Activated CD4-positive, alpha-beta T cell treated with anti-CD3 and anti-CD28 coated beads, Interleukin-2, amount 10 ng/mL, durations not matched to agents 7 days and 5 days (primary cell): ENCODE measurements at places on chromosomes 12 and 14. TPM values are rescaled to one million over a fixed set of nuclear protein-coding genes. Genes with fewer than 3 reads are reported as not detected.

The TAS2R13 gene
- total RNA-seq = 1.1 TPM

DNA sequence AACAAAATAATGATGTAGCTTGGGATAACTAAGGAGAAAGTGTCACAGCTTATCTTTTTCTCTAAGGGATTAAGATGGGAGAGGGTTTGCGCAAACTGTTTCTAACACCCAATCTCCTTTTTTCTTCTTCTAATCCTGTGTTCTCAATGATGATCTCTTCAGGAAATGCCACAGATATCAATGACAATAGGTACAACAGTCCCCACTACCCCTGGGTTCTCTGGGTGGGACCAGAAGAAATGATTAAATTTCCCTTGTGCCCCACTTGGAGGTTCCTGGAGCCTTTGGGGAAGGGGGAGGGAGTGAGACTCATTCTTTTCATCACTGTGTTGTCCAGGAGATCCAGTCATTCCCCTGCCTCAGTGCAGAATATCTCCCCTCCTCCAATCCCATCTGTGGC is 8.6 kb upstream of the PIP4K2C start:
- DNase-seq = no peak
- H3K36me3 ChIP-seq = no peaks in the 10 kb centered on the region

The GPD1 gene
- total RNA-seq = 0.25 TPM

DNA sequence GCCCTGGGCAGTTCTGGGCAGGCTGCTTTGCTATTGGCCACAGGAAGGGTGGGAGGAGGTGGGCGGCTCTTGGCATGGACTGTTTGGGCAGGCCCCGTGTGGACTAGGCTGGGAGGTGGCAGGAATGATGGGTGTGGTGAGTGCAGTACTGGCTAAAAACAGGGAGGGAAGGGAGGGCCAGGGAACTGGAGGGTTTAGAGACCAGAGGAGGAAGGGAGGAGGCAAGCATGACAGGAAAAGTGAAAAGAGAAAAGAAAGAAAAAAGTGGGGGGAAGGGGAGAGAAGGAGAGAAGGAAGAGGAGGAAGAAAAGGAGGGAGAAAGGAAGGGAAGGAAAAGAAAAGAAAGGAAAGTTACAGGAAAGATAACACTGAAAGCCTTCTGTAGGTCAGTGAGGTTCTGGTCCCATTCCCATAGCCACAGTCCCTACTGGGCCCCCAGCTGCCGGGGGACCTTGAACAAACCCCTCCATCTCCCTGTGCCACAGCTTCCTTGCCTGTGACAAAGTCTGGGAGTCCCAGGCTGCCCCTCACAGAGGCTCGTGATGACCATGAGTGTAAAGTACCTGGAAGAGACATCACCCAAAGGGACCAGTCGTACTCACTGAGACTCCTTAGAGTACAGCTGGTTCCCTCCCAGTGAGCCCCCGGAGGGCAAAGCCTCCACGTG is 1.1 kb upstream of the C14orf132 start:
- H3K36me3 ChIP-seq = no peaks in the 10 kb centered on the region
- H3K4me1 ChIP-seq = peaks cover 17% of the 10 kb centered on the region
- peaks cover 42% of the 10 kb centered on the region for H3K27me3 ChIP-seq
- DNase-seq = no peak

GRCh38 chr14:58639842-58640484 is 2.2 kb downstream of the DACT1 start:
- H3K36me3 ChIP-seq = peaks cover 2% of the 10 kb centered on the region
- DNase-seq = no peak
- no peak overlapping the region for H3K27ac ChIP-seq
- peaks cover 37% of the 10 kb centered on the region for H3K27me3 ChIP-seq

DNA sequence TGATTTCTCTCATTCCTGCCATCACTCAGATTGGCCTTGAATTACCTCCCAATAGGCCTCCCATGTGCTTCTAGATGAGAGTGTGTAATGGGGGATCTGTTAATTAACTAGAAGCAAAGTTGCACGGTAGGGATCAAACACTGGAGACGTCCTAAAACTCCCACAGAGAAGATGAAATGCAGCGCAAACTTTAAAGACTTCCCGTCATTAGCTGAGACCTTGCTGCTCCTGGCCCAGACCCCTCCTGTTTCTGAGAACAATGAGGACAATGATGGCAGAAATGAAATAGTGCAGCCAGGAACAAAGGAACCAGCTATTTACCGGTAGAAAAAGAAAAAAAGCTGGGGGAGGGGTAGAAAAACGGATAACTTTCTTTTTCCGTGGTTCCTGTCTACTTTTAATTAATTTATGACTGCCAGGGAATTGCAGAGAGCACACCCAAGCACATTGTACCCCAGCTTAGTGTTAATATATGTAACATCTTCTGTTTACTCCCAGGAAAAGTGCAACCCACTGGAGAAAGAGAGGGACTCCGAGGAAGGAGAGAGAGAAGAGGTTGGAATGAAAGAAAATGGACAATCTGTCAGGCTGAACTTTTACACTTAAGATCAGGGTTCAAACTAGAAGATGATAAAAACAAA is 280.7 kb upstream of the SOX5 start:
- H3K27me3 ChIP-seq = no peaks in the 10 kb centered on the region
- H3K27ac ChIP-seq = no peak overlapping the region
- no peaks in the 10 kb centered on the region for H3K36me3 ChIP-seq
- no peaks in the 10 kb centered on the region for H3K4me1 ChIP-seq
- no peak for DNase-seq

The ANG gene
- total RNA-seq = 0.89 TPM

- no peak overlapping the region for H3K4me3 ChIP-seq
- no peaks in the 10 kb centered on the region for H3K4me1 ChIP-seq
- H3K36me3 ChIP-seq = no peaks in the 10 kb centered on the region
- H3K27ac ChIP-seq = no peak overlapping the region
- DNase-seq = no peak
- peaks cover 16% of the 10 kb centered on the region for H3K27me3 ChIP-seq
Measured at GRCh38 chr12:1828856-1829255, 8.5 kb downstream of the LRTM2 start.

DNA sequence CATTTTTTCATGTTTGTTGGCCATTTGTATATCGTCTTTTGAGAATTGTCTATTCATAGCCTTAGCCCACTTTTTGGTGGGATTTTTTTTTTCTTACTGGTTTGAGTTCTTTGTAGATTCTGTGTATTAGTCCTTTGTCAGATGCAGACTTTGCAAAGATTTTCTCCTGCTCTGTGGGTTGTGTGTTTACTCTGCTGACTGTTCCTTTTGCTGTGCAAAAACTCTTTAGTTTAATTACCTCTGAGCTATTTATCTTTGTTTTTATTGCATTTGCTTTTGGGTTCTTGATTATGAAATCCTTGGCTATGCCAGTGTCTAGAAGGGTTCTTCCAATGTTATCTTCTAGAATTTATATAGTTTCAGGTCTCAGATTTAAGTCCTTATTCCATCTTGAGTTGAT is 220.0 kb downstream of the FUT8 start:
- peaks cover 31% of the 10 kb centered on the region for H3K4me1 ChIP-seq
- peaks cover 33% of the 10 kb centered on the region for H3K36me3 ChIP-seq

- peaks cover 2% of the 10 kb centered on the region for H3K36me3 ChIP-seq
- no peak for DNase-seq
- H3K4me1 ChIP-seq = peaks cover 5% of the 10 kb centered on the region
- H3K4me3 ChIP-seq = no peak overlapping the region
- H3K27me3 ChIP-seq = no peaks in the 10 kb centered on the region
- no peak overlapping the region for H3K27ac ChIP-seq
Measured at GRCh38 chr14:66999978-67000377, 189.3 kb upstream of the GARIN2 start.

GRCh38 chr12:91205811-91206210 is 23.2 kb upstream of the DCN start:
- H3K36me3 ChIP-seq = no peaks in the 10 kb centered on the region
- H3K4me3 ChIP-seq = no peak overlapping the region
- DNase-seq = no peak
- H3K4me1 ChIP-seq = no peaks in the 10 kb centered on the region

DNA sequence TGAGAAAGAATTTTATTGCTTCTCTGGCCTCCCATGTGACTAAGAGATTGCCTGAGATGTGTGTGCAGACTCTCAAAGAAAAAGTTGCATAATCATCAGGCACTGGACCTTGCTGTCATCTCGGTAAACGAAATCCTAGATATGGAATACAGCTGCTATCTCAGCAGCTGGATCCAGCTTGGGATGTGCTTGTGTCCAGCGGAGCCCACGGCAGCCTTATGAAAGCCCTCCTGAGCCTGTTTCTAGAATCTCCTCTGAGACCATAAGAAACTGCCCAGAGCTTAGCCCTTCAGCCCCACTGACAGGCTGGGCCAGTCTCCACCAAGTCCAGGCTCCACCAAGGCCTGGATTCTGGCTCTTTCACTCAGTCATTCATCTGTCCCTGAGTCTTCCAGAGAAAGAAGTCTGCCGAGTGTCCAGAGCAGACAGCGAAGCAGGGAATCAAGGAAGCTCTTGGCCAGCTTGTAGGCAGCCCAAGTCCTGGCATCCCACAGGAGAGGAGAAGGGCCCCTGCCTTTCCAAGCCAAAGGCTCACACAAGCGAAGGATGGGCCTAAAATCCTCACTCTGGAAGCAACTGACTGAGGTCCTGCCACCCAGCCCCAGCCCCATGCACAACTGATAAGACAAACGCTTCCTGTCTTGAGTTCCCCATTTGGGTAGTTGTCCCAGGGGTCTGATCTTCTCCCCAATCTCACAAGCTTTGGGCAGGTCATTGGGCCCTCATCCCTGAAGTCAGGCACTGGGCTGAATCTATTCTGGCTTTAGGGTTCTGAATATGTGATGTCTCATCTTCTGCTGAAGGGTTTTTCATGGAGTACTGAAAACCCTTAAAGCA is 97.8 kb downstream of the SEC23A start:
- no peak overlapping the region for H3K4me3 ChIP-seq
- DNase-seq = no peak
- H3K4me1 ChIP-seq = no peaks in the 10 kb centered on the region
- no peaks in the 10 kb centered on the region for H3K36me3 ChIP-seq
- H3K27me3 ChIP-seq = peaks cover 9% of the 10 kb centered on the region

The KRT6A gene
- total RNA-seq = not detected

GRCh38 chr12:52203079-52203921 is 11.5 kb upstream of the KRT80 start:
- H3K27ac ChIP-seq = no peak overlapping the region
- DNase-seq = no peak
- H3K36me3 ChIP-seq = no peaks in the 10 kb centered on the region
- H3K4me1 ChIP-seq = no peaks in the 10 kb centered on the region
- peaks cover 8% of the 10 kb centered on the region for H3K27me3 ChIP-seq

- H3K27me3 ChIP-seq = no peaks in the 10 kb centered on the region
- H3K4me1 ChIP-seq = peaks cover 45% of the 10 kb centered on the region
- peak overlapping the region; percentile 81 for H3K4me3 ChIP-seq
- peak overlapping the region; percentile 98 for H3K27ac ChIP-seq
Measured at GRCh38 chr12:100141998-100142850, 450 bp downstream of the BLTP3B start.

DNA sequence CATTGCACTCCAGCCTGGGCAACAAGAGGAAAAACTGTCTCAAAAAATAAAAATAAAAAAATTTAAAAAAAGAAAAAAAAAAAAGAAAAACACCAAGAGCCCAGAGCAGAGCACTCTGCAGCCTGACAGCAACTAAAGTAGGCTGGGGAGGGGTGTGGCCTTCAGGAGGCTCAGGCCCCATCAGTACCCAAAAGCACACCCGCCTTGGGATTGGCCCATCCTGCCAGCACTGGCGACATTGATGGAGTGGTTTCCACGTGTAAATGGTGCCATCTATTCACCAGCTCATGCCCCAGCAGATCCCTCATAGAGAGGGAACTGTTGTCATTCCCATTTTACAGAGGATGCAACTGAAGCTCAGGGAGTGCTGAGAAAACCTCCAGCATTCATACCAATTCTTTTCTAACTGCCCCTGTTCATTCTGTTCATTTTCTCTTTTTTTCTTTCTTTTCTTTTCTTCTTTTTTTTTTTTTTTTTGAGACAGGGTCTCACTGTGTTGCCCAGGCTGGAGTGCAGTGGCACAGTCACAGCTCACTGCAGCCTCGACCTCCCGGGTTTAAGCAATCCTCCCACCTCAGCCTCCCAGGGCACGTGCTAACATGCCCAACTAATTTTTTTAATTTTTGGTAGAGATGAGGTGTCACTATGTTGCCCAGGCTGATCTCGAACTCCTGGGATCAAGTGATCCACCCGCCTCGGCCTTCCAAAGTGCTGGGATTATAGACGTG is 89.3 kb downstream of the IRF2BPL start:
- H3K36me3 ChIP-seq = no peaks in the 10 kb centered on the region
- no peak overlapping the region for H3K27ac ChIP-seq
- H3K4me1 ChIP-seq = peaks cover 21% of the 10 kb centered on the region
- no peak overlapping the region for H3K4me3 ChIP-seq
- no peaks in the 10 kb centered on the region for H3K27me3 ChIP-seq

The GLIPR1 gene
- 35.2 TPM for total RNA-seq

GRCh38 chr12:53761306-53761705 is 9.5 kb upstream of the CISTR start:
- H3K36me3 ChIP-seq = no peaks in the 10 kb centered on the region
- H3K4me1 ChIP-seq = peaks cover 9% of the 10 kb centered on the region
- no peak overlapping the region for H3K27ac ChIP-seq
- no peak overlapping the region for H3K4me3 ChIP-seq

GRCh38 chr12:54463484-54463883 is 9.9 kb downstream of the GTSF1 start:
- no peak overlapping the region for H3K27ac ChIP-seq
- H3K27me3 ChIP-seq = peaks cover 39% of the 10 kb centered on the region
- DNase-seq = no peak
- no peaks in the 10 kb centered on the region for H3K36me3 ChIP-seq

DNA sequence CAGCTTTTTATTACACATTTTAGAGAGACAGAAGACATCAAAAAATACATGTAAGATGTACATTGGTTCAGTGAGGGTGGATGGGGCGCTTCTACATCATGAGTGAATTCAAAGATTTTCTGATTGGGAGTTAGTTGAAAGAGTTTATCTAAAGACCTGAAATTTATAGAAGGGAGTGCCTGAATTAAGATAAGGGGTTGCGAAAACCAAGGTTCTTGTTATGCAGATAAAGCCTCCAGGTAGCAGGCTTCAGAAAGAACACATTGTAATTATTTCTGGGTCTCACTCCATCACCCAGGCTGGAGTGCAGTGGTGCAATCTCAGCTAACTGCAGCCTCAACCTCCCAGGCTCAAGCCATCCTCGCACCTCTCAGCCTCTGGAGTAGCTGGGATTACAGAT is 26.2 kb upstream of the TMPO start:
- DNase-seq = no peak
- H3K4me1 ChIP-seq = peaks cover 8% of the 10 kb centered on the region
- H3K36me3 ChIP-seq = no peaks in the 10 kb centered on the region
- peaks cover 4% of the 10 kb centered on the region for H3K27me3 ChIP-seq
- peak overlapping the region; percentile 36 for H3K27ac ChIP-seq
- no peak overlapping the region for H3K4me3 ChIP-seq

DNA sequence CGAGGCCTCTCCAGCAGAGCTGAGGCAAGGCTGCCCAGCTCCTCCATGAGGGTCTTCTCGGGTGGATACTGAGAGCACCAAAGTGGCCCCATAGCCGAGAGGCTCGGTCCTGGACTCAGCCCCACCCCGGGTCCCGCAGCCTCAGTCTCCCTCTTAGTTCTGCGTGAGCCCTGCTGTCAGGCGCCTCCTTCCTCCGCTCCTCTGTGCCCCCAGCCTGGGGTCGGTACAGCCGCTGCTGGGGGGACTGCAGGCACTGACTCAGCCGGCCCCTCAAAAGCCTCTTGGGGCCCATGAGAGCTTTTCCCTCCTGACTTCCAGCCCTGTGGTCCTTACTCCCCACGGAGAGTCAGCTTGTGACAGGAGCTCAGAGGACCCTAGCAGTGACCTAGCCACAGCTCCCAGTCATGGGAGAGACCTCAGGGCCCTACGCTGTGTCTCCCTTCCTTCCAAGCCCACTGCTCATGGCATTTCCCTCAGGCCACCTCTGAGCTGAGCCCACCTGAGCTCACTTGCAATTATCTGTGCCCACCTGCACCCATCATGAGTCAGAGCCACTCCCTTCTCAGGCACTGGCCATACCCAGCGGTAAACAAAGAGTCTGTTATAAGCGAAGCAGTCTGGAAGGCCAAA is 295.0 kb upstream of the RTL1 start:
- H3K27me3 ChIP-seq = no peaks in the 10 kb centered on the region
- no peaks in the 10 kb centered on the region for H3K36me3 ChIP-seq
- H3K4me1 ChIP-seq = no peaks in the 10 kb centered on the region
